Activated B cell treated with CpG ODN at 0.5 μM for 24 hours (primary cell): ENCODE measurements at places on chromosomes 2 and 18.

DNA sequence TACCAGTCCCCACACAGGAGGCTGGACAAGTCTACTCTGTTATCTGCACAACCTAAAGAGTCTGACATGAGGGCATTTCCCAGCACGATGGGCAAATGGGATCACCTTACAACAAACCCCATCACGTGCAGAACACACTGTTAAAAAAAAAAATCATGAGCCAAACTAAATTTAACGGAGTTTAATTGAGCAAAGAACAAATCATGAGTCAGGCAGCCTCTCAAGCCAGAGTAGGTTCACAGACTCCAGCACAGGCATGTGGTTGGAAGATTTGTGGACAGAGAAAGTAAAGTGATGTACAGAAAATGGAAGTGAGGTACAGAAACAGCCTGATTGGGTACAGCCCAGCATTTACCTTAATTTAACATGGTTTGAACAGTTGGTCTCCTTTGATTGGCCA, 59.9 kb downstream of the KYNU start:
- DNase-seq = no peak

GRCh38 chr2:178309541-178309940, 115.2 kb downstream of the OSBPL6 start:
- no peak for DNase-seq

DNA sequence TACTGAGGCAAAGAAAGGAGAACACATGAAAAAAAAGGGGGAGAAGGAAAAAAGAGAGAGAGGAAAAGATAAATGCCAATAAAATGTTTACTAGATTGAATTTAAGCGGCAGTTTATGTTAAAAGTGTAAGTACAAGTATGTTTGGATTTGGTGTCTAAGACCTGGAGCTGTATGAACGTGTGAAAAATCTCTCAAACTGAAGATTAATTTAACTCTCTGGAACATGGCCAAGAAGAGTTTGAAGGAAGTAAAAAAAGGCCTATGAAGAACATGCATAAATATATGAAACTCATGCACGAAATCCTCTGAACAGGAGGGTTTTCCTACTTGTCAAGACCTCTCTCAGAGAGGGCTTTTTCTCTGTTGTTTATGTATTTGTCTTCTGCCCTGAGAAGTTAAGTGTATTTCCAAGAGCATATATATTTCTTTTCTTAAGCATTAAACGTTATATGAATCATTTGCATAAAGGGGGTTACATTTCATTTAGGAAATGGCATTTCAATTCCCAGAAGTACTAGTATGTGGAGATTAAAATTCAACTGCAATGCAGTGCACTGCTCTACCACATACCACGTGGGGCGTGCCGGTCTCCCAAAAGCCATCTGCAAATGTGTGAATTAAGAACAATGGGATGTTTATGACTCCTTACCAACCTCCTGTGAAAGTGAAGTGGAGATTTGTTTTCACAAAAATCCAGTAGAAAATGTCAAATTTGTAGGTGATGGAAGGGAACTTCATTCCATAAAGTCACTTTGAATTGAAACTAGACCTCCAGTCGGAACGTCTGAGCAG, 281.1 kb upstream of the TRIB2 start:
- no peak for DNase-seq

DNA sequence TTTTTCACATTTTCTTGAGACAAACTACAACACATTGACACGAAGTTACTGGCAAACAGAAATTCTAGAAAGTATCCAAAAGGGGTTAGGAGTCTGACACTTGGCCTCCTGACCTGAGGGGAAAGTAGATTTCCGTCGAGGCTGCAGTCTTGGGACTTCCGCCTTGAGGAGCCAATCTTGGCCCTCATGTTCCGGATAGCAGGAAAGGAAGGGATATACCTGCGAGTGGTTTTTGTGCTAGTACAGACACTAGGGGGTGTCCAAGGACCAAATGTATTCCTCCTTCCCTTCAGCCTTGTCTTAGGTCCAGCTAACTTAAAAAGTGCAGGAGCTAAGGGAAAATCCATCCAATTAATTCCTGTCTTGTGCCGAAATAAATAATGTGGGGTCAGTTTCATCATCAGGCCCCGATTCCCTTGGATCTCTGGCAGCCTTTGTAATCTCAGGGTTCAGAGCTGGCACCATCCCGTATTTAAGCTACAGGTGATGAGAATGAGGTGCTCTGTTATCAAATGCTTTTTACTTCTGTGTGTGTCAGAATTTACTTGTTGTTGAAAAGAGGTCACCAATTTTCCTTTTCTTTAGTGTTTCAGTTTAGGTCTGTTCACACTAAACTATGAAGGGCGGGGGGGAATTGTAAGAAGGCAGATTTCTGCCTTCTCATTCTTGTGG, 330.2 kb upstream of the FANCL start:
- no peak for DNase-seq

DNA sequence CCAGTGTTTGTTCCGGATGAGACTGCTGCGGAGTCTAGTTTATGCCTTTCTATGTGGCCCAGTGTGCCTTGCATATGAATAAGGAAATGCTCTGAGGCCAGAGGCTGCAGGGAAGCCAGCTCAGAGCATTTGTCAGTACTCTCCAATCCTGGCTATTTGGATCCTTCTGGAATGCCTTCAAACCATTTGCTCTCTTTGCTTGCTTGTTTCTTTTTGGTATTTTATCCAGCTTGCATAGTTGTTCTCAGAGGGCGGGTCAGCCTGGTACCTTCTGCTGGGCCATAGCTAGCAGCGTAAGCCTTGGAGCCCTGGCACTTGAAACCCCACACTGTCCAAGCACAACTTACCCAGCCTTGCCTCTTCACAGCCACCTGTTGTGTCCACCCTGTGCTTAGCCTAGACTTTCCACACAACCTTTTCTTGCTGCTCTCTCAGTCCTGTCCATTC, 20.5 kb downstream of the CENPO start:
- no peak for DNase-seq

GRCh38 chr2:74149570-74150319, 2.0 kb upstream of the BOLA3 start:
- no peak for DNase-seq

DNA sequence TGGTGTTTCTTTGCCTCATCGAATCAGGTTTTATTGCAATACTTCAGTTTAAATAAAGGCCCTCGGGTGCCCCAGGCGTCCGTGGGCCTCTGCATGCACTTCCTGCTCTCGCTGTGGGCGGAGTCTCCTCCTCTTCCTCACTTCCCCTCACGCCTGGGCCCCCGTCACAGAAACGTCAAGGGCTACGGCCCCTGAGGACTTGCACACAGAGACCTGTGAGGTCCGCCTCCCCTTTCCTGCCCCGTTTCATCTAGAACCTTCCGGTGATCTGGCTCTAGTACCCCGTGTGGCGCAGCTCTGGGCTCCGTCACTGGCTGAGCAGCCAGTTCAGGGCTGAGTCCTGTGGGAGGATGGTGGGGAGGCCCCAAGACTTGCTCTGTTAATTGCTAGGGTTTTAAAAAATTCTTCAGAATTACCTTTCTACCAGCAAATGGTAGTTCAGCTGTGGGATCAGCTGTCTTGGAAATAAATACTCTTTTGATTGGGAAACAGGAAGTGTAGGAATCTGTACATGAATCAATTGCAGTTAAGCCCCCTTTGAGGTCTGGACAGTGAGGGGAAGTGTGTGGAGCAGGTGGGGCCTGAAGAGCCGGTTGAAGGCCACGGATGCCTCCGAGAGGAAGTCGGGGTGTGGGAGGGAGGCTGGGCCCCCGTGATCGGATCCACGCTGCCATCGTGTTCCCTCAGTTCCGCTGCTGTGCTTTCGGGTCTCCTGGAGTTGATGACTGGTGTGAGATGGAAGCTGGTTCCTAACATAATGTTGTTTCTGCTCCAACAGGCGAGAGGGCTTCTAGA, 10.2 kb downstream of the NFATC1 start:
- peak; percentile 81 for DNase-seq

DNA sequence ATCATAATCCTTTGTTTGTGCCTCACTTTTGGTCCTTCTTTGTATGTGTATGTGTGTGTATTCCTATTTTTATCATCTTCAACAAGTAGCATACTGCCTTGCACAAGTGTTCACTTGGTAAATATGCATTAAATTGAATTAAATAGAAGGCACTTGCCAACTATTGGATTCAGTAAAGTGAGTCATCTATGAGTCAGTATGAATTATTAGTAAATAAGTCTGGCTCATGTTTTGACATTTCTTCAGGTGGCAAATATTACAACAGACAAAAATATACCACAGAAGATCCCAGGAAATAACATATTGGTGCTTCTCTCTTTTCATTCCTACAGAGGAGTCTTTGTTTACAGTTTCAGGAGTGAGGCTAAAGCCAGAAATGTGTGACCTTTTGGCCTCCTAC, 84.1 kb downstream of the CDK15 start:
- no peak for DNase-seq

GRCh38 chr2:96131813-96132745, 6.2 kb downstream of the ASTL start:
- DNase-seq = no peak

GRCh38 chr2:28893488-28893887, 979 bp upstream of the WDR43 start:
- no peak for DNase-seq

DNA sequence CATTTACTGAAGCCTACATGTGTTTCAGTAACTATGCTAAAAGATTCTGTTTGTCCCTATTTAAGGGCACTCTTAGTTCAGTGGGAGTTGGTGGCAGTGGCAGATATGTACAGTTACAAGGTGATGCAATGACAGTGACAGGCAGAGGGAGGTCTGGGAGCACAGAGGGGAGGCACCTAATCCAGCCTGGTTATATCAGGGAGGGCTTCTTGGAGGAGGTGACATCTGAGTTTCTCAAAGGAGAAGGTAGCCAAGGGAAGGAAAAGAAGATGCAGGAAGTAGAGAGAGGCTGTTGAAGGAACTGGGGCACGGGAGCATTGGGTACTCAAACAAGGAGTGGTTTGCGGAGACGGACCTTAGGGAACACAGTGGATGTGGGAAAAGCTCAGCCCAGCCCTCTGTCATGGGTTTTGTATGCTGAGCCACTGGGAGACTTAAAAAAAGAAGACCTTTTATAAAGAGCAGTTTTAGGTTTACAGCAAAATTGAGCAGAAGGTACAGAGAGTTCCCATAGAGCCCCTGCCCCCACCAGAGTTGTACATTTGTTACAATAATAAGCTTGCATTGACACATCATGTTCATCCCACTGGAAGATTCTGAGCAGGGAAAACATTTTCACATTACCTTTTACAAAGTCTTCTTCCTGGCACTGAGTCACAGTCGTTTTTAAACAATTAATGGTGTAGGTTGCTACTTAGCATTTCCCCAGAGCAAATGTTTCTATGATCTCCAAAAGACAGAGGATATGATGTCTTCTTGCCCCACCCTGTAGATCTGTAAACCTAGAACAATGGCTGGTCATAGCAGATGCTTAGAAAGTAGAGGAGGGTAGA, 83.0 kb upstream of the TAF1B start:
- DNase-seq = no peak

GRCh38 chr2:153005071-153005730, 286.8 kb downstream of the ARL6IP6 start:
- DNase-seq = no peak

- DNase-seq = no peak
These were observed 99.5 kb downstream of the RBMS1 start for GRCh38 chr2:160394153-160394552.

GRCh38 chr2:71922091-71922490, 225.6 kb downstream of the CYP26B1 start:
- no peak for DNase-seq

GRCh38 chr18:35490894-35491699, 6.7 kb downstream of the INO80C start:
- DNase-seq = no peak

- no peak for DNase-seq
These were observed 122.2 kb downstream of the BIRC6 start for GRCh38 chr2:32478889-32479620.
